Skin of body (tissue), 3 donors: ENCODE measurements at places on chromosomes 5 and 9. TPM values are rescaled to one million over a fixed set of nuclear protein-coding genes. Genes with fewer than 3 reads are reported as not detected.

CBY3 gene
- total RNA-seq = not detected

FAM163B gene
- total RNA-seq = not detected

IL9 gene
- not detected for total RNA-seq

CARD9 gene
- total RNA-seq = 3.0 TPM

- DNase-seq = no peak
These were observed 24.2 kb upstream of the CDC42SE2 start for GRCh38 chr5:131239686-131240085.

DNA sequence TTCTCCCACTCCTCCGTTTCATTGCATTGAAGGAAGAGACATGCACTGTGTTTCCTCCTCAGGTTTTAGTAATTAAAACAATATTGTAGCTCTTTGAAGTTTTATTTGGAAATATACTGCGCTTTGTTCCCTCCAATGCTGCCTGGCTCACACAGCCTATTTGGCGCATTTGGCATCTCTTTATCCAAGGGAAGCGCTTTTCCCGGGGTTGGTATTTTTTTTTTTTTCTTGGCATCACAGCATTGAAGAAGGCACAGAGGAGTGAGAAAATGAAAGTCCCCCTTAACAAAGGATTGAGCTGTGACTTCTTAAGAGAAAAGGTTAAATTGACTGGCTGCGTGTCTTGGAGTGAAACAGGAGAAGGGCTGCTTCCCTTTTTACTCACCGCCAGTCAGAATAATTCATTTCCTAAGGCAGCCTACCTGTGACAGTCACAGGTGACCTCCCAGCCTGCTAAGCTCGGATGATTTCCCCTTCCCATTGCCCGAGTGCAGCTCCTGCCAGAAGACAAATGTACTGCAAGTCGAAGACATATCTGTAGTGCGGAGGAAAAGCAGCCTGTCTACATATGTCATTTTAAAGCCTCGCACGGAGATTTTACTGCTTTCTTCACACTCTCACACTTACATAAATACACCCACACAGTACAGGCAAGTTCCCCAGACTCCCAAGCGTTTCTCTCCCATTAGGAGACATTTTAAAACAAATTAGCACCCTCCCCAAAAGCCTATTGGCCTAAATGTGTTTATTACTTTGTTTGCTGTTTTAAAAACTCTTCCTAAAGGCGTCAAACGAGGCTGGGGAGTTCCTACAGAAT is 665.5 kb upstream of the ZNF608 start:
- peak; percentile 71 for DNase-seq

DNA sequence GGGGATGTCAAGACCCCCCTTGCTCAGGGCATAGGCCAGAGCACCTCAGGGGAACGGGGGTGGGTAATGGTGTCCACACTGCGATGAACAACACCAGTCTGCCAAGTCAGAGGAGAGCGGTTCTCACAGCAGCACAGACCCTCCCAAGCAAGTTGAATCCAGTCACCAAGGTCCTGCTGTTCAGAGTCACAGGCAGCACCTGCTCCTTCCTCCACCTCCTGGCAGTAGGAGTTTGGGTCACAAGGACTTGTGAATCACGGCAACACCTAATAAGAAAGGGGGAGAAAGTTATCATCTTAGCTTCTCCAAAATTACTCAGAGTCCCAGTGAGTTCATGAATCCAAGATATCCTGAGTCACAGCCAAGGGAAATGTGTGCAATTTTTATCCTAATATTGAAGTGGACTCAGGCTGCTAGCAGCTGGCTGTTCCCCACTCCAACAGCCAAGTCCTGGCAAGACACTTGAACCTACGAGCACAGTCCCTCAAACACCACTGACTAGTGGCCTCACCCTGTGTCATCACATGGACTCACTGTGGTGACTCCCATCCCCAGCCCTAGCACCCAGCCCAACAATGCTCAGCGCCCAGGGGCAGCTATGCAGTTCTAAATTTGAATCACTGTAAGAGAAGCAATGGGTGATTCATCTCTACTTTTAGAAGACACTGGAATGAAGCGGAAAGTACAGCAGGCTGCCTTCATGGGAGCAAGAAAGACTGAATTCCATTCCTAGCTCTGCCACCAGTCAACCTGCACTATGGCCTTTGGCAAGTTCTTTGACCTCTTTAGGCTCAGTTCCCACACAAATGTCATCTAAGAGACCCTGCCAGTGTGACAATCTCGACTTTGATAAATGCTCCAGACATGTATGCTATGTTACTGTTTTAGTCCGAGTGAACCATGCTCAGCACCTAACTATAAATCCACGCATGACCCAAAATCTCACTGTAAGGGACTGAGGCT is 113.7 kb downstream of the KLHL3 start:
- DNase-seq = no peak
